ENCODE measurements at places on chromosomes 7 and 10. TPM values are rescaled to one million over a fixed set of nuclear protein-coding genes. Genes with fewer than 3 reads are reported as not detected.

Gene HOXA7
- total RNA-seq, result not detected

Gene SPACDR
- 0.39 TPM for total RNA-seq

Gene UTF1
- 140 TPM for total RNA-seq

Gene CALML3
- total RNA-seq, result not detected

- H3K27ac ChIP-seq, result no peak overlapping the region
- no peaks in the 10 kb centered on the region for H3K27me3 ChIP-seq
- DNase-seq, result no peak
- no peak overlapping the region for H3K4me3 ChIP-seq
Observed at GRCh38 chr7:1715671-1716074, 45.6 kb downstream of the ELFN1 start.
